Trophoblast cell (in vitro differentiated cells and primary cell): ENCODE measurements at places on chromosomes 5 and 9.

- no peak for DNase-seq
Observed at GRCh38 chr9:129607027-129607387, 13.9 kb downstream of the C9orf50 start.

- DNase-seq = no peak
Observed at GRCh38 chr5:148352696-148353095, 17.3 kb downstream of the SPINK9 start.

GRCh38 chr5:43498581-43498980 is 14.9 kb upstream of the TMEM267 start:
- no peak for DNase-seq

DNA sequence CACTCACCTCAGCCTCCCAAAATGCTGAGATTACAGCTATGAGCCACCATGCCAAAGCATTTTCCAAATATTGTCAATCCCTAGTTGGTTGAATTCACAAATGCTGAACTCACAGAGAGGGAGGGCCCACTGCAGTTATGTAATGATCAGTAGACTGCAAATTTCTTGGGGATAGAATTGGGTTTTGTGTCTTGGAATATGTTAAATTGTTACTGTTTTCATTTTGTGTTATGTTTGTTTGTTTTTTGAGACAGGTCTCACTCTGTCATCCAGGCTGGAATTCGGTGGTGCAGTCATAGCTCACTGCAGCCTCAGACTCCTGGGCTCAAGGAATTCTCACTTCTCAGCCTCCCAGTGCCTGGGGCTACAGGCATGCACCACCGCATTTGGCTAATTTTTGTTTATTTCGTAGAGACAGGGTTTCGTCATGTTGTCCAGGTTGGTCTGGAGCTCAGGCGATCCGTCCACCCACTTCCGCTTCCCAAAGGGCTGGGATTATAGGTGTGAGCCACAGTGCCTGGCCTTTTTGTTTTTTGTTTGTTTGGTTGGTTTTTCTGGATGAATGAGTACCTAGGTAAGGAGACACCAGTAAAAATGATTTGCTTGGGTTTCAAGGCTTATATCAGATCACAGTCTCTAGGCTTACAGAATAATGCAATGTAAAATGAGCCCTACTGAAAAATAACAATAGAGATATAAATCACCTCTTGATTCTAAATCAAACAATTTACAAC is 31.5 kb upstream of the LMNB1 start:
- peak; percentile 93 for DNase-seq

GRCh38 chr5:88792144-88792840 is 90.7 kb downstream of the MEF2C start:
- DNase-seq = no peak

DNA sequence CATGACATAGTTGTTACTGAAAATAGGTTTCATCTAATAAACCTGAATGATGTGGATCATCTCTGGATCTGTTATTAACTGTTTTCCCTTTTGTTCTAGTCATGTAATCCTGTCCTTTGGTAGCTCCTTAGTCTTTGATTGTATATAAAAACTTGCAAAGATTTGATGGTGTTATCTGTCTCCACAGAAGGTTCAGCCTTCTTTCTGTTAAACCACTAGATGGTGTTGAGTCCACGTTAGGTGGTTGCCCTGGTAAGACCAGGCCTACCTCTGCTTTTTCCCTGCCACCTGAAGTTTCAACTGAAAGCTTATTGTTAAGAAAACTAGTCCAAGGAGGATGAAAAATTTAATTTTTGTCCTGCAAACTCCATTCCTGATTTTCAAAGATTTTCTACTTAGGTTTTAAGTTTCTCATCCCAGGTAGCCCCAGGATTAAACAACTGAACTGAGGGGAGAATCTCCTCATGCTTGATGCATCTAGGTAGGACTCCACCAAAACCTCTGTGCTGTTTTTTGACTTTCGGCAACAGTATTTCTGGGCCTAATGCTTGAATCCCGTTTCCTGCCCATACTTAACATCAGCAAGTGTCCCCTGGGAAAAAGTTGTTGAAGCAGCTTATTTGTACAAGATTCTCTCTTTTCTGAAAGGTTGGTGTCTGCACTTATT is 68.5 kb downstream of the RICTOR start:
- no peak for DNase-seq

DNA sequence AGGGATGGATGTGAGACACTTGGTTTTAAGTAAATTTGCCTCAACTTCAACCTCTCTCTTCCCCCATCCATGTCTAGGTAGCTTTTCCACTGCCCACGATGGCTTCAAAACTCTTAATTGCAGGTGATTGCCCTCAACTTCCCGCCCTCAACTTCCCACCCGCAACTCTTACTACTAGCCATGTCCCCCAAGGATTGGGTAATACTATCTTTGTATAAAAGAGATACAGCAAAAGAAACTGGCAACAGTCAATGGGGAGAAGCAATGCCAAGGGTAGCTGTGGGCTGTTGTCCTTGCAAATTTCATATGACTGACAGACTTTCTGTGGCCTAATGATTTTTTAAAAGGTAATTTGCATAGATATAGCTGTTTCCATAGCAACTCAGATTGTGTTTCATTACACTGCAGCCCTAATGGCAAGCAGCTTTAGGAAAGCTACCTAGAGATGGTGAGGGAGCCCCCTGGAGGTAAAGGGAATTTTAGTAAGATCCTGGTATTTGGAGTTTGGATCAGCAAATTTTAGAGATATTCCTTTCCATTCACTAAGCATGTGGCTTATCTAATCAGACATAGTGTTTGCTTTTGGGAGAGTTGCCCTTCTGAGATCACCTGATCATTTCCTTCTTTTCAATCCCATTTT is 421.5 kb upstream of the DAP start:
- DNase-seq = no peak

DNA sequence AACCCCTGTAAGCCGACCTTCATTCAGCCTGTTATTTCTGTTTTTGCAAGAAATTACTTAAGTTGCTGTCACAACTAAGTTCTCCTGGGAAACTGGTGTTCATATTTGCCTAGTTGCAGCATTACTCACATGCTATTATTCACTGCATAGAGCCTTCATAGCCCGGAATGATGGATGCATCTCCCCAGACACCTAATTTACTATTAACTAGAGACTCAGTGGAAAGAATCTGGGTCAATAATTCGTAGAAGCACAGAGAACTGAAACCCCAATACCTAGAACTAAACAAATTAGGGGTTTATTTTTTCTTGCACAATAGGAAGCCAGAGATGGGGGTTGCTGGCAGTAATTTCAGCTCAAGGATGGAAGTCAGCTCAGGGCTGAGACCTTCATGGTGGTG is 45.7 kb upstream of the FAM170A start:
- DNase-seq = no peak

DNA sequence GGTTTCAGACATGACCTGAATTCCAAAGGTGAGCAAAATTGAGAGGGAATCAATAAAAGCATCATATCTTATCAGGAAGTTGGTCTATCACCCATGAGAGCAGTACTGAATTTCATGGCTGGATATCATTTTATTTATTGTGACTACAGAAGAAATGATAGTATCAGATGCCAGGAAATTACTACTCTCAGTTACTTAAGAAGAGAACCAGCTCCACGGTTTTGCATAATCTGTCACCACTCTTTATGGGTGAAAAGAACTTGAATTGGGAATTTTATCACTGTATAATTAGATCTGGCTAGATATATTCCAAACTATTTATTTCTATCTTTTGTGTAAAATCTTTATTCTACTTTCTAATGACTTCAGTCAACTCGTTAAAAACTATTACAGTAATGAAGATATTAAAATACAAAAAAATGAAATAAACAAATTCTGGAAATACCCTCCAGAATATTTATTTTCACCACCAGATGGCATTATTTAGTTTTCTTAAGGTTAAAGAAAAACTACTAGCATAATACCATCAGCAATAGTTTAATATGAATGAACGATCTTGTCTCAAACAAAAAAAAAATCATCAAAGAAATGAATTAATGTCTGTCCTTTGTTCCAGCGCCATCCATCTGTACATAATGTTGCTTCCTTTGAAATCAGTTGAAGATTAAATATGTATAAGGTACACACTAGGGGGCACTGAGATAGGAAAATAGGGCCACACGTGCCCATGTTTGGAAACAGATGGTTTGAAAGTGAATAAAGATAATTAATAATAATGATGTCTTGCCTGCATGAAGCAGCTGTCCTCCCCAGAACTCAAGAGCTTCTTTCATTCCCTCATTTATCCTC is 84.7 kb upstream of the SLCO6A1 start:
- no peak for DNase-seq

- no peak for DNase-seq
Observed at GRCh38 chr9:25681266-25681665, 3.0 kb upstream of the TUSC1 start.

DNA sequence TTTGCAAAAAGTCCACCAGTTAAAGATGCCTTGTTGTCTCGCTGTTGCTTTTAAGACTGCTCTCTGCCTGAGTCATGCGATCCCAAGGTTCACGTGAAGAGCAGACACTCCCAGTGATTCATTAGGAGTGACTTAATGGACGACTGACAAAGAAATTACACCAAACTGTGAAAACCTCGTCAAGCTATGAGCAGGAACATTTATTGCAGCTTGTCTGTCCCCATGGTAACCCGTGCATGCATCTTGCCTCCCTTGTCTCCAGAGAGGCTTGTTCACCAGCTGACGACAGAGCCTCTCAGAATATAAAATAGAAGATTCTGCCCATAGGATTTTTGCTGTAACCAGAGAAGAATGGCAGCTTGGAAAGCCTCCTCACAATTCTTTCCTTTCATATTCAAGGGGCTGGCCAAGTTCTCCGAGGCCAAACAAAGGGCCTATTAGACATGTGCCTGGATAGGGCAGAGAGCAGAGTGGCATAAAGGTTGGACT is 352.7 kb downstream of the SPOCK1 start:
- peak; percentile 43 for DNase-seq

GRCh38 chr9:92616199-92616641 is 53.7 kb downstream of the IPPK start:
- DNase-seq = no peak

DNA sequence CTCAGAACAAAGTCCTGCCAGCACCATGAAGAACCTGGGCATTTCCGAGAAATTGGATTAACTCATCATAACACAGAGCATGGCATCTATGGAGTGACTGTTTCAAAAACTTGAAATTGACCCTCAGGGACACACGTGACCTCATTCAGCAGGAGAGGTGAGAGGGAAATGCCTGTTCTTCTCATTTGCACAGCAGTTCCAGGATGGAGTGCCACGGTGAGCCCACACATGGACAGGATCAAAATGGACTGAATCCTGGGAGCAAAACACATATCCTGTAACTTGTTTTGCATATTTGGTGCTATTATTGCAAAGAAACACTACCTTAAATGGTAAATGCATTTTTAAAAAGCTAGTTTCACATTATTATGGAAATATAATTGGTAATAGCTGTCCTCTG is 256.1 kb upstream of the IRX2 start:
- no peak for DNase-seq

DNA sequence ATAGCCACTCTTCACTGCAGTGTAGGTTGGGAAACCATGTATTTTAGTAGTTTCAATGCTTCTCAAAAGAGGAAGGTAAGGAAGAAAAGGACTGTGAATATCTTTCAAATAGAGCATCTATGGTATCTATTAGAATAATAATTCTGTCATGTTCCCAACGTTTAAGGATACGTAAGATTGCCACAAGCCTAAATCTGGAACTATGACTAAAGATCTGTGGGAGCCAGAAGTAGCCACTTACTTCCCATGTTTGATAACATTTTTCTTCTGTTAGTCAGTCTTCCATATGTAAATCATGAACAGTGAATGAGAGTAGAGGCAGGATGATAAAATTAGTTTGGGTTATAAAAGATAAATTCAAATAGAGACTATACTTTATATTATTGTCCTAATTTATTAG is 16.3 kb upstream of the MROH2B start:
- DNase-seq = no peak

GRCh38 chr5:132886064-132886823 is 12.8 kb downstream of the LEAP2 start:
- DNase-seq = no peak

- DNase-seq = no peak
Observed at GRCh38 chr9:130921300-130921988, 17.6 kb downstream of the FIBCD1 start.

DNA sequence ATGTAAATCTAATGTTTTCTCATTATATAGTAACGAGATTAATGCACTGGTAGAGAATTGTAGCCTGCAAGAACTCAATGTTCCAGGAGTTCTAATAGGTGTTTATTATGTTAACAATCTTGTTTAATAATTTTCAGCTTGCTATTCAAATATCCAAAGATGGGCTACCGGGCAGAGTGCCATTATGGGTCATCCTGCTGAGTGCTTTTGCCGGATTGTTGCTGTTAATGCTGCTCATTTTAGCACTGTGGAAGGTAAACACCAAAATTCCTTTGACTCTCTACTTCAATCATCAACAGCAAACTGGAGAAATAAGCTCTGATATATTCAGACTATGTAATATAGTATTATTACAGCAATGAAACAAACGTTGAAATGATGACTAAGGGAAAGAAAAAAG is 41.9 kb upstream of the ITGA2 start:
- DNase-seq = no peak

DNA sequence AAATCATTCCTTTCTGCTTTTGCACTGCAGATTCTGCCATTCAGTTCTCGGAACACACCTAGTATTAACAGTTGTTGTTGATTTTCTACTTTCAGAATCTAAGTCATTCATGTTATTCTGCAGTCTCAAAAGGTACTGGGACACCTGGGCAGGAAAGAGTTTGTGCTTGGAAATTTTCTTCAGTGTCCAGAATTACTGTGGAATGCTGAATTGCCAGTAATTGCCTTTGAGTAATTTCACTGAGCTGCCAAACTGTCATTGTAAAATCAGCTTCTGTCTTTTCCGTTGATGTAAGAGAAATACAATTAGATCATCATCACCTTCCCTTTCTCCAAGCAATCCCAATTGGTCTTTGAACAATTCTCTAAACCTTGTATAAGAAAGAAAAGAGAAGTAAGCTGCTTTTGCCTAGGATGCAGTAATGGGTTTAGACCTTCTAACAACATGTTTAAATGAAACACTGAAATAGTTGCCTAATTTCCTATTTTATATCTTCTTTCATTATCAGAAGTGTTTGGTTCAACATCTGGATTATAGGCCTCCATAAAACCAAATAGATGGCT is 75.7 kb upstream of the TGFBR1 start:
- DNase-seq = peak; percentile 75

- no peak for DNase-seq
Observed at GRCh38 chr5:10583663-10584572, 20.0 kb downstream of the ANKRD33B start.

DNA sequence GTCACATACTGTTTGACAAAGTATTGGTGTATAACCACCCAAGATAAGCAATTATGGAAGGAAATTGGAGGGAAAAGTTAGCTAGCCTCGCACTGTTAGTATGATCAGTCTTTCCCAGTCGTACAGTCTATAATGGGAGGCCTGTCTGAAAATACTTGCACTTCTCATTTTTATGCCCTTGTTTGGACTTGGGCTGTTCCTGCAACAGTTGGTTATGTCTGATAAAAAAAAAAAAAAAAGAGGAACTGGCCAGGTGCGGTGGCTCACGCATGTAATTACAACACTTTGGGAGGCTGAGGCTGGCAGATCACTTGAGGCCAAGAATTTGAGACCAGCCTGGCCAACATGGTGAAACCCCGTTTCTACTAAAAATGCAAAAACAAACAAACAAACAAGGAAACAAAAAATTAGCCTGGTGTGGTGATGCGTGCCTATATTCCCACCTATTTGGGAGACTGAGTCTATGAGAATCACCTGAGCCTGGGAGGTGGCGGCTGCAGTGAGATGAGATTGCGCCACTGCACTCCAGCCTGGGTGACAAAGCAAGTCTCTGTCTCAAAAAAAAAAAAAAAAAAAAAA is 58.3 kb upstream of the ANKRD33B start:
- no peak for DNase-seq
